ENCODE measurements at places on chromosomes 11 and 22.

DNA sequence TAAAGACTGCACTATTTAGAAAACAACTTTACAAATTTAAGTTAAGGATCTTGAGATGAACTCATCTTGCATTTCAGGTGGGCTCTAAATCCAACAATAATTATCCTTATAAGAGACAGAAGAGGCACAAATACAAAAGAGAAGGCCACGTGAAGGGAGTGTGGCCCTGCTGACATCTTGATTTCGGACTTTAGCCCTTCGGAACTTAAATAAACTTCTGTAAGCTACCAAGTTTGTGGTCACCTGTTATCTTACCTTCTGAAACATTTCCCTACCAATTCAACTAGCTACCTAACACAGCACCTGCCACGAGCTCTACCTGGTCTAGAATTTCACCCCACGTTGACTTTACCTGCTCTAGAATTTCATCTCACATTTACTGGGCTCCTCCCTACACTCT, 42.9 kb upstream of the ARHGAP32 start:
- no peak for DNase-seq

DNA sequence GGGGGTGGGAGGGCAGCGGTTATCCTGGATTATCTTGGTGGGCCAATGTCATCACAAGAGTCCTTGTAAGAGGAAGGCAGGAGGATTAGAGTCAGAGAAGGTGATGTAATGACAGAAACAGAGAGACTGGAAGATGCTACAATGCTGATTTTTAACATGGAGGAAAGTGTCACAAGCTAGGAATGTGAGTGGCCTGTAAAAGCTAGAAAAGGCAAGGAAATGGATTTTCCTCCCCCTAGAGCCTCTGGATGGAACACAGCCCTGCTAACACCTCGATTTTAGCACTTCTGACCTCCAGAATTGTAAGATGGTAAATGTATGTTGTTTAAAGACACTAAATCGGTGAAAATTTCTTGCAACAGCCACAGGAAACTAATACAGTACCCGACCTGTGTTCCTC, 109.3 kb downstream of the MN1 start:
- DNase-seq: no peak

DNA sequence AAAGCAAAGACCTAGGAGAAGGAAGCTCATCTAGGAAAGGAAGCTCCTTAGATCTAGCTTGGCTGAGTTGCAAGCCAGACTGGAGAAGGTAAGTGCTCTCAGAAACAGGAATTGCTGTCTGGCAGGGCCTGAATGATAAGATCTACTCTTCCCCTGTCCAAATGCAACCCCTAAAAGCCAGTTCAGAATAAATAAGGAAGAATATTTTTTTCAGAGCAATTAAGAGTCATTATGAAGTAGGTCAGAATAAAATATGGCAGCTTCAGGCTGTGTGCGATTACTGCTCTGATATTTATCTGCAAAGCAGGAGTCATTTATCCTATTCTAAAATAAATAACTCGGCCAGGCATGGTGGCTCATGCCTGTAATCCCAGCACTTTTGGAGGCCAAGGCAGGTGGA, 82.1 kb downstream of the PIWIL4 start:
- DNase-seq: no peak

- no peak for DNase-seq
These were observed 213.4 kb upstream of the SYN3 start for GRCh38 chr22:33271390-33272161.

DNA sequence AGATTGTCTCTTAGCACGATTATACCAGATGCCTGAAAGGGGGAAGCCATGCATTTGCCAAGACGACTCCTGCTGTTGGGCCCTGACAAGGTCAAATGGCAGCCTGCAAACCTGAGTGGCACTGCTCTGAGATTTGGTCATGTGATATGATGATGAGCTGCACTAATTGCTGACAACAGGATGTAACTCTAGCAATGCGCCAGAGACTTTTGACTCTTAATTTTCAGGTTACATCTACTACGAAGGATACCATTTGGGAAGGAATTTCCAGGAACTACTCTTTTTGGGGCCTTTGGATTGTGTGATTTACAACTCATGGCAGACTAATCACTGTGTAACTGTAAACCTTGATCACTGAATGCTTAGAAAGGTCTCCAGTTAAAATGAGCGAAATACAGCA, 13.1 kb downstream of the TREH start:
- DNase-seq: no peak

- DNase-seq: no peak
These were observed 101.4 kb downstream of the FDX1 start for GRCh38 chr11:110530900-110531741.

GRCh38 chr11:94675239-94675638, 92.9 kb upstream of the AMOTL1 start:
- DNase-seq: no peak
